ENCODE measurements at places on chromosomes 16 and 17. TPM values are rescaled to one million over a fixed set of nuclear protein-coding genes. Genes with fewer than 3 reads are reported as not detected.

Gene GOT2
- 60.3 TPM for polyA plus RNA-seq

Gene ANKRD40CL
- polyA plus RNA-seq = 7.0 TPM

Gene IL21R
- polyA plus RNA-seq = 0.44 TPM

DNA sequence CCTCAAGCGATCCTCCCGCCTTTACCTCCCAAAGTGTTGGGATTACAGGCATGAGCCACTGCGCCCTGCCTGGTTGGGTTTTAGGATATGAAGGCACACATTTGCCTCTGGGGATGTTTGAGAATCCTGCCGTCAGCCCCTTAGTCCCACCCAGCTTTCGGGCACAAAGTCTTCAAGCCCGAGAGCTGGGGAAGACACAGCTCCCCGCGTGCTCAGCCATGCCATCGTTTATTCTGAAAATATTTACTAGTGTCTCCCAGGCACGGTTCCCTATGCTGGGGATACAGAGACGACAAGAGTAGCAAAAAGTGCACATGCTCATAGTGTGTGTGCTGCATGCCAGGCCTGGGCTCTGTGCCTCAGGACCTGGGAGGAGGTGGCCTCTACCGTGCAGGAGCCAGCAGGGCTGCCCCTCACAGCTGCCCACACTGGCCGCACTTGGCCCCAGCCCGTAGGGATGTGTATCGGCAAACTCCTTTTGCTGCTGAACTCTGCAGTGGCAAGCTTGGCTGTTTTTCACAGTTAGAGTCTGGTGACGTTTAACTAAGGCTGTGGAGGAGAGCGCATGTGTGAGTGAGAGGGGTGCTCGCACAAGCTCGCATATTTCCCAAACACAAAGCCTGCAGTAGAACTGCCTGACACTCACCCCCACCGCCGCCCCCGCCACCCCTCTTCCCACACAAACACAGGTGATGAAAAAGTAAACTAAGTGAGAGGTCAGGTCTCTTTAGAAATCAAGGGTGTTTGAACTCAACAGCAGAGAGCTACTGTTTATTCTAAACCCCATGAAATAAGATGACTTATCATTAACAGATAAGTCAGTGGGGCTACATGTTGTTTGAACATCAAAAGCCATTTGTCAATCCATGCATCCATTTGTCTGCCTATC, 266.4 kb downstream of the MRTFB start:
- H3K27me3 ChIP-seq = no peaks in the 10 kb centered on the region
- DNase-seq = no peak
- peaks cover 14% of the 10 kb centered on the region for H3K4me1 ChIP-seq
- H3K36me3 ChIP-seq = no peaks in the 10 kb centered on the region
- peak overlapping the region; percentile 4 for H3K4me3 ChIP-seq

- no peak overlapping the region for H3K4me3 ChIP-seq
- H3K27me3 ChIP-seq = no peaks in the 10 kb centered on the region
- H3K27ac ChIP-seq = no peak overlapping the region
- DNase-seq = no peak
- no peaks in the 10 kb centered on the region for H3K4me1 ChIP-seq
- no peaks in the 10 kb centered on the region for H3K36me3 ChIP-seq
Measured at GRCh38 chr17:19592316-19592715, 56.2 kb upstream of the ALDH3A2 start.

- H3K4me1 ChIP-seq = peaks cover 34% of the 10 kb centered on the region
- H3K36me3 ChIP-seq = peaks cover 40% of the 10 kb centered on the region
- H3K27ac ChIP-seq = peak overlapping the region; percentile 100
- peak overlapping the region; percentile 79 for H3K4me3 ChIP-seq
Measured at GRCh38 chr17:81510785-81511553, 1.6 kb downstream of the ACTG1 start.

- no peak for DNase-seq
- no peak overlapping the region for H3K4me3 ChIP-seq
- H3K36me3 ChIP-seq = no peaks in the 10 kb centered on the region
- H3K27me3 ChIP-seq = peaks cover 17% of the 10 kb centered on the region
Measured at GRCh38 chr17:79916991-79917901, 78.0 kb upstream of the CBX4 start.

DNA sequence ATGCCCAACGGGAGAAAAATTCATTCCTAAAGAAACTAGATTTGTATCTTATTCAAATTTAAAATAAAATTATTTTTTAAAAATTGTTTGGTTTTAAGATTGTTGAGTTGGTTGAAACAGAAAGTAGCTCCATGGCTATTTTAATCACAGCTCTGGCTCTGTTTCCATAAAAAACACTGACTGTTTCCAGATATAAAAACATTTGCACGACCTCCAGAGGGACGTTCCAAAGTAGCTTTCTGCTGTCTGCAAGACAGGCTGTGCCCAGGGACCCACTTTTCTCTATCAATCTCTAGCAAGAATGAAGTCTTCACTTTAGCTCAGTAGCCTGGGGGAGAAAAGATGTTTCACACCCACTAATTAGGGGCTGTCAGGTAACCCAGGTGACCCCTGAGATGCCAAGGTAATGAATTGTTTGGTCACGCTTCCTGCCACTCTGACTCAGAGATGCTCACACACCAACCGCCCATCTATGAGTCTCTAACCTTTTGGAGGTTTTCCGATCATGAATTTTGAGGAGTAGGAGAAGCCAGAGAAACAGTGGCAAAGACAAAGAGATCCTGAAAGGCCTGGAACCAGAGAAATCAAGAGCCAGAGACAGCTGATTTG, 220.1 kb upstream of the SOX9 start:
- no peaks in the 10 kb centered on the region for H3K36me3 ChIP-seq
- no peak overlapping the region for H3K4me3 ChIP-seq
- H3K27me3 ChIP-seq = no peaks in the 10 kb centered on the region
- DNase-seq = peak; percentile 7
- H3K4me1 ChIP-seq = no peaks in the 10 kb centered on the region

DNA sequence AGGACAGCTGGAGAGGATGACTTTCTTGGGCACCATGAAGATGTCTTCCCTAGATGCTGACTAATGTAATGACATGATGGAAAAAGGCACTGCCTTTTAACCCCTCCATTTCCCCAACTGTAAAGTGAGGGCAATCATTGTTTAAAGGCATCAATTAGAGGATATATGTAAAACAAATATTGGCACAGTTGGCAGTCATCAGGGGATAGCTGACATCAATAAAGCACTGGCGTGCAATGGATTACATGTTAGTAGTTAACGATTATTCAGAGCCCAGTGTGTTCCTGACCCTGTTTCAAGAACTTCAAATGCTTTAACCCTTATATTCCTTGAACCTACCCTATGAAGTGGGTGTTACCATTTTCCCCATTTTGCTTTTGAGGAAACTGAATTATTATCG, 100.7 kb downstream of the TMEM114 start:
- no peak overlapping the region for H3K4me3 ChIP-seq
- H3K4me1 ChIP-seq = no peaks in the 10 kb centered on the region
- no peaks in the 10 kb centered on the region for H3K36me3 ChIP-seq
- H3K27me3 ChIP-seq = no peaks in the 10 kb centered on the region
- DNase-seq = no peak
- H3K27ac ChIP-seq = no peak overlapping the region

DNA sequence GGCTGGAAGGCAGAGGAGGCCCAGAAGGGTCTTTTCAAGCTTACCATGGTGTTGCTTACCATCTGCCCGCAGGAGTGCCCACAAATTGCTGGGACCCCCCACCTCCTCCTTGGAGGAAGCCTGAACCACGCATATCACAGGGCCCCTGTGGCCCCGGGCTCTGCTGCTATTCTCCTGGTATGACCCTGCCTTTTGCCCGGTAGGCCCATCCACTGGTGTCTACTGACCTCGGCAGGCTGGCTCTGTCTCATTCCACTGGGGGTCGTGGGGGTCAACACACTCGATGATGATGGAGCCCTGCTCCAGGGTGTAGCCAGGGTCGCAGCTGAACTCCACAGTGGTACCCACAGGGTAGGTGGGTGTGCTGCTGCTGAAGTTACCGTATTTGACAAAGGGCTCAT, 8.2 kb upstream of the PHF12 start:
- H3K4me3 ChIP-seq = no peak overlapping the region
- H3K27me3 ChIP-seq = peaks cover 19% of the 10 kb centered on the region
- H3K27ac ChIP-seq = no peak overlapping the region
- H3K36me3 ChIP-seq = no peaks in the 10 kb centered on the region
- DNase-seq = no peak

Gene DNAAF8
- polyA plus RNA-seq = 0.68 TPM

- H3K4me3 ChIP-seq = no peak overlapping the region
- no peaks in the 10 kb centered on the region for H3K36me3 ChIP-seq
- no peak overlapping the region for H3K27ac ChIP-seq
Measured at GRCh38 chr17:19260958-19261357, 23.8 kb downstream of the EPN2 start.

Gene TBX6
- 2.5 TPM for polyA plus RNA-seq

All from stomach (tissue), 19 donors.